ENCODE measurements at places on chromosomes 2 and 18. TPM values are rescaled to one million over a fixed set of nuclear protein-coding genes. Genes with fewer than 3 reads are reported as not detected.

GRCh38 chr2:216619411-216620393 is 13.5 kb upstream of the IGFBP2 start:
- no peak for DNase-seq

GRCh38 chr2:181268174-181268867 is 188.9 kb upstream of the ITGA4 start:
- no peak for DNase-seq

RPRM gene
- total RNA-seq = 35.7 TPM

DNA sequence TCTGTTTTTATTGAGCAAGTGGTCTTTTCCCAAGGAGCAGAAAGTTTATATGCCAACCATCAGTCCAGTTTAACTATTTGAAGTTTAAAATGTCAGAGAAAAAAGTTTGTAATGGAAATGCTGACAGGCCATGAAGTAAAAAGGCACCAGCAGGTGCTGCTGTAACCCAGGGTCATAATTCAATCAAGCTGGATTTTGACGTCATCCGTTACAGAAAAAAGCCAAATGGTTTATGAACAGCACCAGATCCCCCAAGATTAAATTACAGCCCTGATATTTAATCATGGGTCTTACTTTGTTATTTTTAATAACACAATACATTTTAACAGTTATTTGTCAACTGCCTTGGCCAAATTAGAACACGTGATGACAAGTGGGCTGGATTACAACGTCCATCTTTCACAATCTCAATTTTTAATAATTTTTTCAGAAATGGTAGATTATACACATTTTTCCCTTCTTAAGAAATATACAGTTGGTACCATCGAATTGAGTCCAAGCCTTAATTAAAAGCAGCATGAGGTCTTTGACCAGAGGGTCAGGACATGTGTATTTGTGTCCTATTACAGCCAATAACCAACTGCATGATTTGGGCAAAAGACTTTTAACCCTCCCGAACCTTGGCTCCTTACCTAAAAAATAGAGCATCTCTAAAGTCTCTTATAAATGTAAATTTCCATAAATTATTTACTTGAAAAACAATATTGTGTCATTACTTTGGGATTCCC is 10.0 kb downstream of the TCF4 start:
- no peak for DNase-seq

CDKL4 gene
- 1.8 TPM for total RNA-seq

- no peak for DNase-seq
Observed at GRCh38 chr18:50398099-50398498, 23.3 kb downstream of the SKA1 start.

LYPD6B gene
- not detected for total RNA-seq

- DNase-seq = no peak
Observed at GRCh38 chr2:54523324-54523959, 67.3 kb downstream of the SPTBN1 start.

COBLL1 gene
- total RNA-seq = 22.4 TPM

GRCh38 chr2:235551965-235552364 is 58.1 kb downstream of the AGAP1 start:
- DNase-seq = no peak

DNA sequence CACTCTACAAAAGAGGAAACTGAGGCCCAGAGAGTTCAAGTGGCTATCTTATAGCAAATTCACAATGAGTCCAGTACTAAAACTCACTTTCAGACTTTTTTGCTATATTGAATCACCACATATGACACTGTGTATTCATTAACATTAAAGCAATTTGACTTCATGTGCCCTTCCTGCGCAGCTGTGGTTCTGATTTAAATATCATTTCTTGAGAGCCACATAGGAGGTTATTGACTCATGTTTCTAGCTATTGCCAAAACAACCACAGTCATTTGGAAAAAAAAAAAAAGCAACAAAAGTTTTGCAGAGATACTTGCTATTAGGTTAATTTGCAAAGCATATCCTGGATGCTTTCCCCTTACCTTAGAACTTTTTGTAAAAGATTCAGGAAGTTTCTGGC is 341.2 kb downstream of the PIK3C3 start:
- no peak for DNase-seq

- DNase-seq = no peak
Observed at GRCh38 chr2:39481611-39482010, 44.5 kb upstream of the MAP4K3 start.

UPP2 gene
- not detected for total RNA-seq

GRCh38 chr2:224086226-224086914 is 47.3 kb upstream of the SERPINE2 start:
- DNase-seq = no peak

Measured in sigmoid colon (tissue), 7 donors.